ENCODE measurements at places on chromosomes 3 and 15. TPM values are rescaled to one million over a fixed set of nuclear protein-coding genes. Genes with fewer than 3 reads are reported as not detected.

LRRC49 gene
- 5.5 TPM for total RNA-seq

SAMMSON gene
- total RNA-seq, result not detected

CDC25A gene
- 2.4 TPM for total RNA-seq

FNDC3B gene
- 39.2 TPM for total RNA-seq

PLSCR5 gene
- not detected for total RNA-seq

ITGA11 gene
- 0.53 TPM for total RNA-seq

ZPLD1 gene
- total RNA-seq, result 2.6 TPM

LXN gene
- total RNA-seq, result 6.8 TPM
